Stimulated activated CD4-positive, alpha-beta T cell treated with anti-CD3 and anti-CD28 coated beads, Interleukin-4, amount 100 ng/mL, for 4 hours (primary cell): ENCODE measurements at places on chromosomes 4 and X.

GRCh38 chrX:21770631-21771321 is 12.9 kb upstream of the SMPX start:
- no peak for DNase-seq

DNA sequence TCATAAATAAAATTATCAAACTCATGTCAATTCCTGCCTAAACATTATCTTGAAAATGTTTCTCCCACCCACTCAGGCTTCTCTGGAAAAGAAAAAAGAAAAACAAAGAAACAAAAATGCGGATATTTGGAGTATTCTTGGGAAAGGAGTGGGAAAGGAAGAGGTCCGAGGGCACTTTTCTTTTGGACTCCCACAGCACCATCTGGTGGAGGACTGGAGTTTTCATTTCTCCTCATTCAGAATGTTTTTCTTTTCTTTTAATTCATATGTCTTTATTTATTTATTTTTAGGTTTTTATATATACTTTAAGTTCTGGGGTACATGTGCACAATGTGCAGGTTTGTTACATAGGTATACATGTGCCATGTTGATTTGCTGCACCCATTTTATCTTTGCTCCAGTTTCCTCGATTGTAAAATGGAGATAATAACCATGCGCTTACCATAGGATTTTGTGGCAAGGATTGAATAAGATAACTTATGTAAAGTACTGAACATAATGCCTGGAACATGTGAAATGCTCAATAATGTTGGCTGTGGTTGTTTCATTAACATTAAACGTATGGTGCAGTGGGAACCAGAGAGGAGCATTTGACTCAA is 8.0 kb upstream of the KCNE5 start:
- no peak for DNase-seq

DNA sequence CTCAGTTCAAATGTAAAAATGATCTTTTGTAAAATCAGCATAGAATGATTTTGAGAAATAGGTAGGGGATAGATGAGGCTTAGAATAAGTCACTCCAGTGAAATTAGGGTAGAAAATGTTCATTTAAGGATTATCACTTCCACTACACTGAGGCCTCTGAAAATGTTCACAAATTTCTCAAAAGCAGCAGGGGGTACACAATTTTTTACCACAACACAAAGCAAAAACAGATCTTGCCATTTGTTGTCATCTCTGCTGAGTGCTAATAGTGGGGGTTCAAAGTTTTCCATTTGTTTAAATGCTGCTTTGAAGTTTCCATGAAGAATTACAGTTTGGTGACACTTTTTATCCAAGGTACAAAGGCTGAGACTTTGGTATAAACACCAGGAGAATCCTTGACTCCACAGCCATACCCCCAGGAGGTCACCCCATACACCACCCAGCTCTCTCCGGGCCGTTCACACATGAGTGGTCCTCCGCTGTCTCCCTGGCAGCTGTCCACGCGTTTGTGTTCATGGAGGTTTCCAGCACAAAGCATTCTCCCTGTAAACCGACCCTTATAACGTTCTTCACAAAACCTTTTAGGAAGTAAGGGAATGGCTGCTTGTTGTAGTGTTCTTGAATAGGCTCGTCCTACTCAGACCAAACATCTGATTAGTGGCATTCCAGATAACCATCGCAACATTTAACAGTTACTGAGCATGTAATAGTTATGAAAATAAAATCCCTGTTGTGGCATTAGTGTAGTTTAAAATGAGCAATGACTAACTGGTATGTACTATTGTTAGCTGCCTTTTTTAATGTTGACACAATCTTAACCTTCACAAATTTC is 71.0 kb downstream of the PRSS12 start:
- peak; percentile 20 for DNase-seq

- DNase-seq = no peak
Measured at GRCh38 chr4:180827232-180828009, 1415.8 kb upstream of the TENM3 start.

DNA sequence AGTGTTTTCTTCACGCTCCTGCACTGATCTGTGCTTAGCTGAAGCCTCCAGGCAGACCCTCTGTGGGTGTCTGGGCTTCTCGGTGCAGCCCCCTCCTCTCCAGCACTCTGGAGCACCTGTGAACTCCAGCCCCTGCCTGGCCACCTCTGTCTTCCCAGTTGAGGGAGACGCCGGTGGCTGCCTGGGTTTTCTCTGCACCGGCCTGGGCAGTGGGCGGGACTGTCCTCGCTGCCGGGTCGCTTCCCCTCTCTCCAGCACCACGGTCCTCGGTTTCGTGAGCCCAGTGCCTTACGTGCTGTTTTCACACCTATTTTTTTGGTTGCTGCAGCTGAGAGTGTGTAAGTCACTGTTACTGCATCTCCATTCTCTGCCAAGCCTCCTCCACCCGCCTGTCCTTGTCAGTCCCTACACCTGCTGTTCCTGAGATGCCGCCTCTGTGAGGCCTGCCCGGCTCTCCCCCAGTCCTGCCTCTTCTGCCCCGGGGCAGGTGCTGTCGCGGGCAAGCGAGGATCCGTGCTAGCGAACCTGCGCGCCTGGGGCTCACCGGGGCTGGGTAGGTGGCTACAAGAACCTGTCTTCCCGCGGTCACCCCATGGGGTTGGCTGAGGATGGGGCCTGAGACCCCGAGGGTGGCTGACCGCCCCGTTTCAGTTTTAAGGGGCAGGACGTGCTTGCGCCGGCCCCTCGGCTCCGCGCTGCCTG is 2.4 kb upstream of the FGFRL1 start:
- peak; percentile 19 for DNase-seq

- no peak for DNase-seq
Measured at GRCh38 chr4:167775375-167775774, 317.0 kb upstream of the ANXA10 start.

GRCh38 chr4:181077341-181077740 is 1165.9 kb upstream of the TENM3 start:
- no peak for DNase-seq

DNA sequence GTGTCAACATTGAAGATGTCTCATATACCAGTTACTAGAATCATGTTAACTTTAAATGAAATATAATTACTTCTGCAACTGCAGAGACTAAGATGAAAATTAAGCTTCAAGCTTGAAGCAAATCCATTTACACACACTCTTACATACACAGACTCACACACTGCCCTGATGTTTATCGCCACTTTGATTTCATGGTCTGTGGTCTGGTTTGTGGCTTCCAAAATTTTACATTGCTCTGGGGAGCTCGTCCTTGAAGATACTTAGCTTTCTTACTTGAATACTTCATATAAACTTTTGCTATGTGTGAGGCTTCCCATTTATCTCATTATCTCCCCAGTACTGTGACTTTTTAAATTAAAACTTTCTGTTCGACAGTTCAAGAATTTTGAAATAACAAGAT is 35.8 kb downstream of the ARHGEF38 start:
- DNase-seq = no peak

- no peak for DNase-seq
Measured at GRCh38 chr4:144288011-144288903, 147.7 kb upstream of the GYPA start.

DNA sequence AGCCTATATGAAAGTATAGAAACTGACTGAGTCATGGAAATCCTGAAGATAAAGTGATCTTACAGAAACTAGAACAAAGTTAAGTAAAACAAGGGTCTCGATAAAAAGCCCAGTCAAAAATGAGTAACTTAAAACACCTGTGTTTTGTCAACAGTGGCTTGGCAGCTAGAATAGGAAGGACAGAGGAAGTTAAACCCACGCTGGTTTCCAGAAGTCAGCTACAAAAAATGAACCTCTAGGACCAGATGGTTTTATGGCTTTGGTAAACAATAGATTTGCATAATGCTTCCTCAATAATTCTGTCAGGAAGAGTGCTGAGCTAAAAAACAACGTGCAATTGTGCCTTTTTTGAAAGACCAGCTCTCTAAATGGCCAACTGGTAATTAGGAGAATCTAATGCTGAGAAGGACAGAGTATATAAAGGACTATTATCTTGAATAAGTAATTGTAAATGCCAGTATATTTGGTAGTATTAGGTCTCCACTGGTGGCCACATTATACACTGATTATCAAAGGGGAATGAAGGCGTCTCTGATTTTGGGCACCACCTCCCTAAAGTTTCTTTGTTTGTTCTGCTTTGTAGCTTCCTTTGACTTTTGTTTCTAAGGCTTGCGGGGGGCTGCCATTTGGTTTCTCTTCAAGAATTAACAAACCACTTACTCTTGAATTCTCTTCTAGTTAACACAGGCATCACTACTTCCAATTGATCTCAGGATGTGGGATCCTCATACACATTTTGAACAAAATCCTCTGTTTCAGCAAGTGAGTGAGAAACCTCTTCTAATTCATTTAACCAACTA is 72.2 kb upstream of the PPP3CA start:
- no peak for DNase-seq

DNA sequence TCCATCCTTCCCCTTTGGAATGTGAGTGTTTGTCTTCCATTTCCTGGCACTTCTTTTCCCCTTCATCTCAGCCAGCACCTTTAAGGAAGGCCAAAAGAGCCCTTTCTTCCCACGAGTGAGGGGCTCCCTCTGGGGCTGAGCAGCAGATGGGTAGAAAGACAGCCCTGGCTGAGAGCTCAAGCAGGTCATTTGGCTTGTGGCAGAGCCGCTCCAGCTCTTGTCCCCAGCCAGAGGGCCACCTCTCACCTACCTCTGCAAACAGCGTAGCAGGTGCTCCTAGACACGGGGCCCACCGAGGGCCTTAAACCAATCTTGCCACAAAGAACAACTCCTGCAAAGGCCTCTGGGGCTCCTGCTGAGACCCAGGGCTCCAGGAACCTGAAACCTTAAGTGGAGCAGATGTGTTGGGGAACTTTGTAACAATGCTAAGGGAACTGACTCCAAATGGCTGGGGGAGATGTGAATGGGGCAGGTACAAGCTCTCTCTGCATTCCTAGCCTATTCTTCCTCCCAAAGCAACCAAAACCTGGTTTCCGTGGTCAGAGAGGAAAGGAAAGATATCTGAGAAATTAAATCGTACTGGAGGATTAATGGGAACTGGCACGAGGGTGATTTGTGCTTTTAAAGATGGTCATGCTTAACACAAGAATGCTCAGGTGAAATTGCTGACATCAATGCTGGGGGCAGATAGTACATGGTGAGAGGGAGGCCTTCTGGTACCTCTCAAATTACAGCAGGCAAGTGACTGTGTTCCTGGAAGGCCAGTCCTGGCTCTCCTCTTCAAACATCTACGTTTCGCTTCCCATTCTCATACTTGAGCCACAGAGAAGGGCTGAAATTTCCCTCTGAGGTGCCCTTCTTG is 27.0 kb downstream of the TFDP3 start:
- DNase-seq = no peak

GRCh38 chr4:80015407-80016189 is 57.4 kb downstream of the ANTXR2 start:
- no peak for DNase-seq

GRCh38 chr4:181819946-181820345 is 423.3 kb upstream of the TENM3 start:
- DNase-seq = no peak

DNA sequence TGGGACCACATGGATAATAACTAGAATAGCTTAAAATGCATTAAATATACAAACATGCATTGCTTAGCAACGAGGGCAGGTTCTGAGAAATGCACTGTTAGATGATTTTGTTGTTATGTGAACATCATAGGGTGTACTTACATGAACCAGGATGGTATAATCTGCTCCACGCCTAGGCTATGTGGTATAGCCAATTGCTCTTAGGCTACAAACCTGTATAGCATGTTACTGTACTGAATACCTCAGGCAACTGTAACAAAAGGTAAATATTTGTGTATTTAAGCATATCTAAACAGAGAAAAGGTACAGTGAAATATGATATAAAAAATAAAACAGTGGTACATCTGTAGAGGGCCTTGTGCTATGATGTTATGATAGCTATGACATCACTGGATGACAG is 169.2 kb upstream of the IL15 start:
- DNase-seq = no peak

DNA sequence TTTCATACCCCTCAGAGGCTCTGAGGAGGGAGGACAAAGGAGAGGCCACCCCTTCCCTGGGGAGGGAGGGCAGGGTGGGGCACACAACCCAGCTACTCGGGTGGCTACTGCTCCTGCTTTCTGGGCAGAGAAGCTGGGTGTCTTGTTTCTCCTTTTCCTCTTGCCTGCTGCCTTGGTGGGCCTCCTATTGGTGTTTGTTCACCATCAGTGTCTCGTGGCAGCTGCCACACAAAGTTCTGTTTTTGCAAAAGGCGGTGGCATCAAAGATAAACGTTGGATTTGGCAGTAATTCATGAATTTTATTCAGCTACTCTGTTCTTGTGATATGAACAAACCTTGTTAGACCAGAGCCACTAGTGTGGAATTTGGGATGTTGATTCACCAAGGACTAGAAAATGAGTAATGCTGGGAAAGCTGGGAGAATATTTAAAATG is 153.0 kb upstream of the SCML1 start:
- no peak for DNase-seq

DNA sequence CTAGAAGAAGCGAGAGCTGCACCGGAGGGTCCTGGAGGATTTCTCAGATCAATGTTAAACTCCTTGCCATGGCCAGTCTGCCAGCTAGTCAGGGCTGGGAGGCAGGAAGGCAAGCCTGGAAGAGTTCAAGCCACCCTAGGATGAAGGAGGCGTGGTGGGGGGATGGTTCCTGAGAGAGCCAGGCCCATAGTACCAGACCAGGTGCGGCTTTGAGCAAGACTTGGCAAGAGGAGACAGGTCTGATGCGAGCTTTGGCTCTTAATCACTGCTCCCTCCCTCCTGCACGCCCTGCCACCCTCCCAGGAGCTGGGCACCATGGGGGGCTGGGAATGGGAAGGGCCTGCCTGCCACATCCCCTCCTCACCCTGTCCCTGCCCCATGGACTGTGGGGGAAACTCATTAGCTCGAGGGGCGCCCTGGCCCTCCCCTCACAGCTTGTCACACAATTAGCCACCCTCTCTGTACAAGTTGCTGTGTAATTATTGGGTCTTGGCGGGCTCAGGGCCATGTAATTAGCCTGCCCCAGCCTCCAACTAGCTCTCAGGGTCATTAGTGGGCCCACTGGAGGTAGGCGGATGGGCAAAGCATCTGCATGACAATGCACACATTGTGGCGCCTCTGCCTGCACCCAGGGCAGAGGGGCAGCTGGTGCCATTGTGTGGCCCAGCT is 50.3 kb downstream of the EFNB1 start:
- DNase-seq = no peak

- no peak for DNase-seq
Measured at GRCh38 chr4:149716728-149717127, 98.9 kb downstream of the IQCM start.

DNA sequence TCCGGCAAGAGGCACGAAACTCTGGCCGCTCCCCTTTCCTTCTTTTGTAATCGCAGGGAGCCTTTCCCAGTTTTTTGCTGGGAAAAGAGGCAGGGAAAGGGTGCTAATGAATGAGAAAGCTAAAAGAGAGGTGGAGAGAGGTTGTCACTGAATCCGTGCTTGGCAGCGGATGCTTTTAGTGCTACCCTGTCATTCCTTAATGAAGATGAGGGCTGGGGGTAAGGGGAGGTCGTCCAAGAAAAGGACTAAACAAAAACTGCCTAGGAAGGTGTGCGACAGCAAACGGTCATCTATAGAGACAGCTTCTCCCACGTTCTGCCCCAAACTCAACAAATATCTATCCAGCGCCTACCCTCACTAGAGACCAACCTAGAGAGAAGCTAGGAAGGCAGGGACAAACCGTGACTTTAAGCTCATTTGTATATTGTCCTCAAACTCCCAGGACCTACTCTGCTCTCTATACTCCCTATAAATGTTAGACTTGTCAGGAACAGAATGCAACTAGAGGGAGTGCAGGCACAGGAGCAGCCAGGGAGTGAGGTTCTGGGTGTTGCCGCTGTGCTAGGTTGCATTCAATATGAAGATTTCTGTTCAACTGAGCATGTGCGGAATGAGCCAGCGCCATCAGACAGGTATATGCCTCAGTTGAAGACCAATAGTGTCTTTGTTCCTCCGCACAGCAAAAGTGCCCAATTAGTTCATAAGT is 777 bp upstream of the CASK start:
- DNase-seq = peak; percentile 33
